ENCODE measurements at places on chromosomes 3 and 15. TPM values are rescaled to one million over a fixed set of nuclear protein-coding genes. Genes with fewer than 3 reads are reported as not detected.

The GABRA5 gene
- total RNA-seq: not detected

The MUC4 gene
- total RNA-seq: not detected

The PLOD2 gene
- total RNA-seq: 17.9 TPM

The FGF12 gene
- 0.59 TPM for total RNA-seq

The NMNAT3 gene
- 12.6 TPM for total RNA-seq

The LRTM1 gene
- total RNA-seq: not detected

The FANCD2OS gene
- not detected for total RNA-seq

Data from tibial nerve (tissue), 4 donors.